Naive thymus-derived CD8-positive, alpha-beta T cell (primary cell): ENCODE measurements at places on chromosomes 5 and 9.
A peak's percentile ranks its signal among the peaks of the same experiment; 100 is the strongest.

DNA sequence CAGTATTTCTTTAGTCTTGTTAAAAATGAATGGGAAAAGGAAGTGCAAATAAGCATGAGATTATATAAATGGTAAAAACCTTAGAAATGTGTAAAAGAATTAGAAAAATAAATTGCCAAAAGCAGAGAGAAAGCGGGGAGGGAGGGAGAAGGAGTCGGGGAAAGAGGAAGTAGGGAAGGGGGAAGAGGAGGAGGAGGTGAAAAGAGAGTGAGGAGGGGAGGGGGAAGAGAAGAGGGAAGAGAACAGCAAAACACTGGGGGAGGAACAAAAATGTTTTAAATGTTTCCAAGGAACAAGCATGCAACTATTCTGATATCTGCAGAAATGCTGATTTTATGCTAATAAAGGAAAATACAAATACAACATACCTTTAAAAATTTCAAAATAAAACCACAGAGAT lies 317.5 kb downstream of the PIK3R1 start:
- DNase-seq = no peak

DNA sequence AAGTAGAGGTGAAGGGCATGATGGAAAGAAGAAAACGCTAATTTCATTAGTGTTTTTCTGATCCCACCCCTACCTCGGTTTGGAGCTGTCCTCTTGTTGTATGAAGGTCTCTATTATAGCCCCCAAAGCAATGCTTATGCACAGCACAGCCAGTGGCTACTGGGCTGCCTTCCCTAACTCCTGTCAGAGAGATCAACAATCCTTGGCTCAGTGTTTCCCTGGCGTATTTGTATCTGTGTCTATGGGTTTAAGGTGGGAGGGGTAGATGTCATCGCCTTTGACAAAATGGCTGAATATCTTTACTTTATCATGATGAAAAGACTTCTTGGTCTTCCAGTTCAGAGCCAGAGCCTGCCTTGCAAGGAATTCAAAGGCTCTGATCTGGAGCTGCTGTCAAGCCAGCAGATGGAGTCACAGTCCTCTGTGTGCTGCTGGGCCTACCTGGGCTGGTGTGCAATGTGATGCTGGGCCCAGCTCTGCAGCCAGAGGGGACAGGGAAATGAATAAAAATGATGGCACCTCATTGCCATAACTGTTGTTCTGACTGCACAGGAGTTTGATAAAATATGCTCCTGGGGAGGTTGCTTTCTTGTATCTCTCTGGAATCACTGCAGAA lies 20.1 kb upstream of the HSPA9 start:
- DNase-seq = no peak

GRCh38 chr9:104776797-104777196 lies 12.9 kb downstream of the NIPSNAP3B start:
- no peak for DNase-seq

GRCh38 chr5:38540314-38540713 lies 16.1 kb downstream of the LIFR start:
- DNase-seq = no peak

GRCh38 chr5:40648150-40648549 lies 31.6 kb upstream of the PTGER4 start:
- DNase-seq = no peak

DNA sequence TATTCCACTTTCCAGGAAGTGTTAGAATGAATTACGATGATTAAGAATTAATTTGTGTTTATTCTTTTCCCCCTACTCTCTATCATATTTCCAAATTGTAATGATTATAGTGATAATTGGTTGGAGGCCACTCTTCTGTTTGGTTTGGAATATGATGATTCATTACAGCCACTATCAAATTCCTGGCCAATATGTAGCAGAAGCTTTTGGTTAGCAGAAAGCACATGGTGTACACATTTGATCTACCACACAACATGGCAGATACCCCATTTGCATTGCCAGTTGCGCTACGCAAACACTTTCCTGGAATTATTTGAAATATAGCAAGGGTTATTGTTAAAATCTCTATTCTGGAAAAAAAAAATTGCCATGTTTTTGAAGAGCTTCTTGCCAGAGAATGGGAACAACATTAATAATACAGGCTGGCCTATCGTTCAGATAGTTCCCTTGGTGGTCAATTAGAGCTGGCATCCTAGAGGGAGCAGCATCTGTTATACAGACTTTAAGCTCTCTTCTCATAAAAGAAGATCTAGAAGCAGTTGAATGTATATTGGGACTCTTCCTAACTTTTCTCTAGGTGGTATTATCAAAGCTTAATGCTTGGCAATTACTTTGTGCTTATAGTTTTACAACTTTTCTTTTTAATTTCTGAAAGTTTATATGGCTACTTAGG lies 455.0 kb upstream of the ACTBL2 start:
- DNase-seq = no peak

GRCh38 chr5:139763930-139764791 lies 31.4 kb upstream of the PSD2 start:
- DNase-seq = peak; percentile 26

DNA sequence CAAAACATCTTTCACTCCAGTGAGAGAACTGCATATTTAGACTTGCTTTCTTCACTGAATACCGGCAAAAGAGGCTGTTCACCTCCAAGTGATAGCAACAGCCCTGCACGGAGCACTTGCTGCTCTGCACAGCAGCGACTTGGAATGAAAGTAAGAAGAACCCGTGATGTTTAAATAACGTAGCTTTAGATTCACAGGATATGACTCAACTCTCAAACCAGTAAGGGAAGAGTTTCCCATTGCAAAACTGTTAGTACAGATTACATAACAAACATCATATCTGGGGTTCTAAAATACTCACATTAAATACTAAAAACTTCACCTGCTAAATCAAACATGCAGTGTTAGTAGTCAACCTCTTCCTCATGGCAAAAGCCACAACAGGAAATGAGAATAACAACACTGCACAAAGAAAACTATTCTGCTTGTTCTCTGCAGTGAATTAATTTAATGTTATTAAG lies 203.4 kb downstream of the MCTP1 start:
- DNase-seq = peak; percentile 12

DNA sequence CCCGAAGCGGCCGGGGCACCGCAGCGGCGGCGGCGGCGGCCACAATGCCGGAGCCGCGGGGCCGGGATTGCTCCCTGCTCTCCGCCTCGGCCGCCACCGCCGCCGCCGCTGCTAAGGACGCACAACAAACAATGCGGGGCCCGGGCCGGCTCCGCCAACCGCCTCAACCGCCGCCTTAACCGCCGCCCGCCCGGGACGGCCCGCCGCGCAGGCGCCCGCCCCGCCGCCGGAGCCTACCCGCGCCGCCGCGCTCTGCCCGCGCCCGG lies 254 bp downstream of the STRBP start:
- no peak for DNase-seq

DNA sequence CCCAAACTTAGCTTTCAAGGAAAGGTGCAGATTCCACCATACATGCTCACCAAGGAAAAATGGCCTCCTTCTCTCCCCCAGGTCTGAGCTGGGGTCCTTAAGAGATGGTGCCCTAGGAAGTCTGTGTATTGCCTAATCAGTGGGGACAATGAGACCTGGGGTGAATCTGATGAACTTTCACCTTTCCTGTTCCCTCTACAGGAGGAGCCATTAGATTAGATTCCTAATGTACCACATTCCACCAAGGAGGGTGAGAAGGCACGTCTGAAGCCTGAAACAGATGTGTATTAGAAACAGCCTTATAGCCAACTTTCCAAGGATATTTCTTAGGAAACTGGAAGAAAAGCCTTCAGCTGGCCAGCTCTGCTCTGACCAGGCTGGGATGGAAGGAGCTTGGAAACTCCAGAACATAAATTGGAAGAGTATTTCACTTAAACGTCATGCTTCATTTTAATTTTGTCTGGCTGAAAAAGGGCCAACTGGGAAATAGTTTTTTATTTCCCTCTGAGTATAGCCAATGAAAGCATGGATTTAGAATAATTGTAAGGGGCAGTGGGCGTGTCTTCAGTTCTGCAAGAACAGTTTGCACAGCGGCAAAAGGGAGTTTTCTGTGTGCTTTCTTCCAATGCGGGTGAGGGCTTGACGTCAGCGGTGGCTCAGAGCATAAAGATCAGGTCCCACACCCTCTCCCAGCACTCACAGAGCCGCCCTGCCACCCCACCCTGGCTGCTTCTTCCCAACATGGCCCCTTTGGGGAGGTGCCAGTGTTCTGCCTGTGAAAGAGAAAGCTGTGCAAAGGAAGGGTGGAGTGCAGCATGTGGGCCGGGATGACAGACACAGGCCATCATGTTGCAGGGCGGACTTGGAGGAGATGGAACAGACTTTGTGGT lies 210.9 kb downstream of the ESM1 start:
- no peak for DNase-seq

GRCh38 chr5:102523541-102524175 lies 24.9 kb upstream of the SLCO6A1 start:
- DNase-seq = no peak

DNA sequence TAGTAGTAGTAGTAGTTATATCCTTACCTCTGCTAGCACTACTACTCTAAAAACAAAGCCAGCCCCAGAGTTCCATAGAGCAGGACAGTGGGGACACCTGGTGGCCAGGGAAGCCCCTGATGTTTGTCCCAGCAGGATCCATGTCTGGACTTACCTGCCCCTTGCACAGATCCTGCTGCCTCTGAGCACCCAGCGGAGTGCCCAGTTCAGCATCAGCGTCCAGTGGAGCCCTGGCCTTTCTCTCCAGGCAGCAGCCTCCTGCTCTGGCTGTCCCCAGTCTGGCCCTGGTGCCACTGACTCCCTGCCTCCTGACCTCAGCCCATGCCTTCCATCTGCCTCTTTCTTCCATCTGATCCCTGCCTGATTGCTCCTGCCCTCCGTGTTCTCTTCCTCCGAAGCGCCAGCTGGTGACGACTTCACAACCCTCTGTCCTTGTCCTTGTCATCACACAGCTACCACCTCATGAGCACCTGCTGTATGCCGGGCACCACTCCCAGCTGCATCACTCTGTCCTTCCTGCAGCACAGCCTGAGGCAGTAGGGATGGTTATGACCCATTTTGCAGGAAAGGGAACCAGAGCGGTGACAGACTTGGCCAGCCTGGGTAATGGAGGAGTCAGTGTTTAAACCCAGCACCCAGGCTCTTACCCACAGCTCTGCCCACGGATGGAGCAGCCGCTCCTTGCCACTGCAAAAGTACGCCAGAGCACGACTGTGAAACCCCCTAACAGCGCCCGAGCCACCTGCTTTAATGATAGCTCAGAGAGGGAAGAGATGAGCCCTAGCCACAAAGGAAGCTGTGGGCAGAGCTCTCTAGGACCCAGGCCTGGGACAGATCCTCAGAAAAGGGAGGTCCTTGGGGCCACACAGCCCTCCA lies 11.5 kb downstream of the SARDH start:
- DNase-seq = peak; percentile 51

GRCh38 chr9:131739133-131739958 lies 530 bp downstream of the RAPGEF1 start:
- DNase-seq = no peak

GRCh38 chr5:173327084-173327947 lies 898 bp downstream of the STC2 start:
- DNase-seq = no peak

GRCh38 chr9:109249615-109250014 lies 71.2 kb downstream of the EPB41L4B start:
- no peak for DNase-seq

GRCh38 chr5:25362799-25363198 lies 718.0 kb upstream of the CDH10 start:
- DNase-seq = no peak

GRCh38 chr5:34490506-34491250 lies 165.4 kb upstream of the RAI14 start:
- DNase-seq = no peak

GRCh38 chr5:61575103-61575502 lies 243.0 kb downstream of the ZSWIM6 start:
- DNase-seq = no peak

- DNase-seq = no peak
Measured at GRCh38 chr5:11072568-11072967, 311.5 kb upstream of the DAP start.

GRCh38 chr9:19130436-19130835 lies 3.1 kb upstream of the PLIN2 start:
- no peak for DNase-seq

- no peak for DNase-seq
Measured at GRCh38 chr5:72498284-72498683, 8.9 kb downstream of the ZNF366 start.

DNA sequence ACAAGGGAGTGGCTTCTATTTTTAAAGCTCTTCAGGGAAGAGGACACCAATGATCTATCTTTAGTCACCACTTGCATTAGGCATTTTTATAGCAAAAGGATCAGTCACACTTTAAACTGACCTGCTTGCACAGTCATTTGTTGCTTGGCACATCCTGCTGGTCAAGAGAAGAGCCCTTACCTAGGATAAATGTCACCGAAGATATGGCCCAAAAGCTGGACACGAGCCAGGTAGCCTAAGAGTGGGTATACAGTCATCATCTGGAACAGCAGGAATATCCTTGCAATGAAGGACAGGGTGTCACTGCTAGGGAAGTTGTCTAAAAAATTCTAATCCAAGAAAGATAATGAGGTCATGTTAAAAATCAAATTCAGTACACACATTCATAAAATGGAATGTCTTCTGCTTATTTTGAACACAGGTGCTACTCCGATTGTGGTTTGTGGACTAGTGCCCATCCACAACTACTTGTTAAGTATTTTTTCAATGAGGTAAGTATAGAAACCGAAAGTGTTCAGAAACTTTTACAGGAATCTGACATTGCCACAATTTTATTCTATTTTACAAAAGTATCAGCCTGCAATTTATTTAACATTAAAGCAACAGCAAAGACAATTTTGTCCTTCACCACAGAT lies 78.4 kb downstream of the SLC38A9 start:
- no peak for DNase-seq

DNA sequence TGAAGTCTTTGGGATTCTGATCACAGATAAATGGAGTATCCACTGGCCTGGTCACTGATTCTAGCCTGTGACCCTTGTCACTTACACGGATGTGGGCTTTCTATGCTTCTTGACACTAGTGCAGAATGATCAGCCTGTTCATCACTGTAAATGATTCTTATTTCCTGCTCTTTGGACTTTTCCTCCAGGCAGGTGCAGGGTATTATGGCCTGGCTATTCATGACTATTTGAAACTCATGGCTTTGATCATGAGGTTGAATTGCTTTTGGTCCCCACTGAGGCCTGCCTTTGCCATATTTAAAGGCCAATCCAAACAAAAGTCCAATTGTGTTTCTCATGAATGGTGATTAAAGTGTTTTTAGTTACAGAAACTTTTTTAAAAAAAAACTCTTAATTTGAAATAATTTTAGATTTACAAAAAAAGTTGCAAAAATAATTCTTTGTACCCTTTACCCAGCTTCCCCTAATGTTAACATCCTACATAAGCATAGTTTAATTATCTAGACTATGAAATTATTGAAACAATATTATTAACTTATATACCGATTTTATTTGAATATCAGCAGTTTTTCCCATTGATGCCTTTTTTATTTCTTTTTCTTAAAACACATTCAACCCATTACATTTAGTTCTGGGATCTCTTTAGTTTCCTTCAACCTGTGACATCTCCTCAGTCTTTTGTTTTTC lies 68.1 kb downstream of the GALNT10 start:
- no peak for DNase-seq

- no peak for DNase-seq
Measured at GRCh38 chr5:73691302-73692080, 65.5 kb downstream of the ARHGEF28 start.

- no peak for DNase-seq
Measured at GRCh38 chr9:79480639-79481038, 91.1 kb upstream of the TLE4 start.
